Cardiac muscle cell (in vitro differentiated cells and primary cell): ENCODE measurements at places on chromosomes 2 and 18.

GRCh38 chr2:125886153-125886552, 769.8 kb upstream of the GYPC start:
- no peaks in the 10 kb centered on the region for H3K36me3 ChIP-seq
- H3K27ac ChIP-seq: no peak overlapping the region
- no peak overlapping the region for H3K4me3 ChIP-seq
- H3K4me1 ChIP-seq: no peaks in the 10 kb centered on the region
- H3K27me3 ChIP-seq: no peaks in the 10 kb centered on the region

DNA sequence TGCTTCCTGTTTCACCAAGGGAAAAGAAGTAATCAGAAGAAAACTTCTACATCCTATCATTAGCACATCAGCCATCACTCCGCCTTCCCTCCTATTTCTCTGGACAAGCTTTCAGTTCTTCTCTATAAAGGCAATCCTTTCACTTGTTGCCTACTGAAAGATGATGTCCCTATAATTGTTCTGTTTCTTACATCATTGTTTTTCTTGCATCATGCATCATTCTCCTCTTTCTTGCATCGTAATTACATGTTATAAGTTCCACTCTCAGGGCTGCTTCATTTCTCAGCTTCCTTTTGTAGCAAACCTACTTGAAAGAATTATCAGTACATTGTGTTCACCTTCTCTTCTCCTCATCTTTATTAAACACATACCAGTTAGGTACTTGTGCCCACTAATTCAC, 7.2 kb downstream of the SLC30A6 start:
- no peaks in the 10 kb centered on the region for H3K4me1 ChIP-seq
- H3K4me3 ChIP-seq: no peak overlapping the region
- no peak overlapping the region for H3K27ac ChIP-seq
- no peaks in the 10 kb centered on the region for H3K27me3 ChIP-seq

- H3K27ac ChIP-seq: no peak overlapping the region
- DNase-seq: no peak
- H3K4me1 ChIP-seq: peaks cover 4% of the 10 kb centered on the region
Observed at GRCh38 chr18:73482901-73483300, 615.1 kb upstream of the NETO1 start.

GRCh38 chr18:34880882-34881834, 160.1 kb upstream of the MAPRE2 start:
- no peaks in the 10 kb centered on the region for H3K36me3 ChIP-seq
- no peak for DNase-seq
- H3K4me3 ChIP-seq: no peak overlapping the region
- no peak overlapping the region for H3K27ac ChIP-seq
- no peaks in the 10 kb centered on the region for H3K4me1 ChIP-seq

DNA sequence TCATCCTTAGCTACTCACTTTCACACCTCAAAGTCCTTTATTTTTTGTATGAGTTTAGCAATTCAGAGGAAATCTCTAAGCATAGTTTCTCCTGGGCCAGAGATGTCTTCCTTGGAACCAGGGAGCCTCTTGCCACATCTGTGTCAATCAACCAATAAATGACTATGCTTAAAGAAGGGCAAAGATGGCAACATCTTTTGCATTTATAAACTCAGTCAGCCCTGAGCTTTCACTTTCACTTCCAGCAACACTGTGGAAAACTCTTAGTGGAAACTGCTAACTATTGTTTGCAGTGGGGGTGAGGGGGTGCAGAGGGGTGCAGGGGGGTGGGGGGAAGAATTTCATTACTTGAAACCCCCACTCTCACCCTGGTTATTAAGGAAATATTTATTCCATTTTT, 3.4 kb downstream of the ACVR1C start:
- H3K27me3 ChIP-seq: peaks cover 50% of the 10 kb centered on the region
- H3K4me1 ChIP-seq: no peaks in the 10 kb centered on the region
- H3K4me3 ChIP-seq: no peak overlapping the region
- H3K36me3 ChIP-seq: no peaks in the 10 kb centered on the region

GRCh38 chr2:188663301-188663700, 310.9 kb upstream of the COL3A1 start:
- H3K4me3 ChIP-seq: no peak overlapping the region
- no peaks in the 10 kb centered on the region for H3K27me3 ChIP-seq
- no peaks in the 10 kb centered on the region for H3K4me1 ChIP-seq

DNA sequence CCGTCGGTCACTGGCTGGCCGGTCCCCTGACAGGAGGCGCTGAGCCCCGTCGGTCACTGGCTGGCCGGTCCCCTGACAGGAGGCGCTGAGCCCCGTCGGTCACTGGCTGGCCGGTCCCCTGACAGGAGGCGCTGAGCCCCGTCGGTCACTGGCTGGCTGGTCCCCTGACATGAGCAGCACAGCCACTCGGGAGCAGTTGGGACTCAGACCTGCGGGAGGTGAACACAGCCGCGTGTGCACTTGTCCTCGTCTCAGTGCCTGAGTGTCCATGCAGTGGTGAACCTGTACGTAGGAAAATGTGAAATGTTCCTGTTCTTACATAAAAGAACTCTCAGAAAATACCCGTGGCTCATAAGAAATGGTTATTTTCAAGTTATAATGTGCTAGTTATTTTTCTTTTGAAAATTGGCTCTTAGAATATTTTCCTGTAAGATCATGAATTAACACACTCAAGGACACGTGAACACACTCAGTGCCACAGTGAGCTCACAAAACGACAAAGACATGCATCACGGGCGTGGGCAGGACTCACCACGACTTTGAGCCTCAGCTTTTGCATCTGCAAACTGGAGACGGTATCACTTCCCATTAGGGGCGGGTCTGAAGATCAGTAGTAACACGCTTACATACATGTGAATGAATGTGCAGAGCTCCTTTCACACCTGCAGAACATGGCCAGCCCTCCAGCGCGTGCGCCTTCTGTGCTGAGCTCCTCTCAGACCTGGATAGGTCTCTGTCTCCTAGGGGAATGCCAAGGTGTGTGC, 21.1 kb upstream of the NFATC1 start:
- H3K4me1 ChIP-seq: no peaks in the 10 kb centered on the region
- H3K27ac ChIP-seq: no peak overlapping the region
- H3K36me3 ChIP-seq: peaks cover 3% of the 10 kb centered on the region
- DNase-seq: no peak
- H3K4me3 ChIP-seq: no peak overlapping the region

GRCh38 chr2:39419282-39420223, 17.5 kb downstream of the MAP4K3 start:
- no peak overlapping the region for H3K27ac ChIP-seq
- H3K4me3 ChIP-seq: no peak overlapping the region
- no peaks in the 10 kb centered on the region for H3K27me3 ChIP-seq
- peak; percentile 11 for DNase-seq
- H3K36me3 ChIP-seq: no peaks in the 10 kb centered on the region

GRCh38 chr18:23238152-23238531, 102.9 kb downstream of the CABLES1 start:
- no peak overlapping the region for H3K27ac ChIP-seq
- no peaks in the 10 kb centered on the region for H3K4me1 ChIP-seq
- H3K36me3 ChIP-seq: no peaks in the 10 kb centered on the region

- no peak overlapping the region for H3K27ac ChIP-seq
- no peak overlapping the region for H3K4me3 ChIP-seq
- no peaks in the 10 kb centered on the region for H3K36me3 ChIP-seq
- DNase-seq: no peak
- H3K27me3 ChIP-seq: no peaks in the 10 kb centered on the region
Observed at GRCh38 chr18:35095983-35096676, 54.9 kb downstream of the MAPRE2 start.

GRCh38 chr18:43870626-43871025, 593.3 kb upstream of the SYT4 start:
- H3K27ac ChIP-seq: no peak overlapping the region
- no peaks in the 10 kb centered on the region for H3K27me3 ChIP-seq
- H3K36me3 ChIP-seq: no peaks in the 10 kb centered on the region
- no peak overlapping the region for H3K4me3 ChIP-seq
- H3K4me1 ChIP-seq: peaks cover 6% of the 10 kb centered on the region
- no peak for DNase-seq

DNA sequence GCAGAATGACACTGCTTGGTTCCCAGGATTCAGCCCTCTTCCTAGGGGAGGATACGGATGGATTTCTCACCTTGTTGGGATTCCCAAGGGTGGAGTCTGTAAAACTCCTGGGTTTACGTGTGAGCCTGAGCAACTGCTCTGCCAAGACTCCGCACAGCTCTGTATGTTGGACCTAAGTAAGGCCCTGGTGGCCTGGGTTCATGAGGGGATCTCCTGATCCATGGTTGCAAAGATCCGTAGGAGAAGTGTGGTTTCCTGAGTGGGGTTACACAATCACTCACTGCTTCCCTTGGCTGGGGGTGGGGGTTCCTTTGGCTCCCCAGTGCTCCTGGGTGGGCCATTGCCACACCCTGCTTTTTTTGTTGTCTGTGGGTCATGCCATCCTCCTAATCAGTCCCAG, 37.7 kb downstream of the ANKRD12 start:
- no peaks in the 10 kb centered on the region for H3K36me3 ChIP-seq
- DNase-seq: no peak
- H3K4me3 ChIP-seq: no peak overlapping the region
- no peak overlapping the region for H3K27ac ChIP-seq
- H3K27me3 ChIP-seq: no peaks in the 10 kb centered on the region
- H3K4me1 ChIP-seq: no peaks in the 10 kb centered on the region

DNA sequence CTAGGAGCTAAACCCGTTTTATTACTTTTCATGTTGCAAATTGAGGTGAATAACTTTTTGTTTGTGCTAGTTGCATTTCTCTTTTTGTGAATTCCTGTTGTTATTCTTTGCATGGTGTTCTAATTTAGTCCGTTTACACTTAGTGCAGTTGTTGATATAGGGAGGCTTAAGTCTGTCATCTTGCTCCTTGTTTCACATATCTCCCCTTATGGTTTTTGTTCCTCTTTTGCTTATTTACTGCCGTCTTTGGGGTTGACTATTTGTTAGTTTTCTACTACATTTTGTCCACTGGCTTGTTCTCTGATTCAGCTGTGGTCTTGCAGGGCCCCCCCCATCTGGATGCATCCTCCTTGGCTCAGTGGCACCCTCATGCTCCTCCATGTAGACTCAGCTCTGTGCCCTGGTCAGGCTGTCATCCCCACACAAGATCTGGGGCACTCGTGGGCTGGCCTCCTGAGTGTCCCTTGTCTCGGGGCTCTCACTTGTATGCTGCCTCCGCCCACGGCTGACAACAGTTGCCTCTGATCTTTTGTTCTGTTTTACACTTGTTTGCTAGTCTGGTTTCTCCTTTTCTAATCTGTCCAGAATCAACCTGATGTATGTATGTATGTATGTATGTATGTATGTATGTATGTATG, 42.9 kb upstream of the ASB1 start:
- DNase-seq: no peak
- no peaks in the 10 kb centered on the region for H3K36me3 ChIP-seq
- H3K4me3 ChIP-seq: no peak overlapping the region
- no peaks in the 10 kb centered on the region for H3K27me3 ChIP-seq
- H3K4me1 ChIP-seq: no peaks in the 10 kb centered on the region

DNA sequence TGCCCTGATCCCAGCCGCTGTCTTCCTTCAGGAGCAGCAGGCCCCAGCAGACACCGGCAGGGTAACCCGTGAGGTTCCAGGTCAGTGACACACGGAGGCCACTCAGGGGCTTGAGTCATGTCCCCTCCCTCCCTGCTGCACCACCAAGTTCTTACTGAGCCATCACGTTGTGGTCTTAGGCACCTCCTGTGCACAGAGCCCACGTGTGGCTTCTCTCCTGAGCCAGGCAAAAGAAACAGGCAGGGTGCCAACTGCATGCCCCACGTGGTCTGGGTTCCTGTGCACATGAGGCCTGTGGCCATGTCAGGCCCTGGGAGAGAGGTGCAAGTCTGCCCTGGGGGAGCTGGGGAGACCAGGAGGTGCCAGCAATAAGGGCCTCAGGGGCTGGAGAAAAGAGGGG, 264.8 kb downstream of the KLHL29 start:
- no peaks in the 10 kb centered on the region for H3K4me1 ChIP-seq
- no peaks in the 10 kb centered on the region for H3K27me3 ChIP-seq
- H3K27ac ChIP-seq: no peak overlapping the region

GRCh38 chr2:213679894-213680293, 395.6 kb downstream of the SPAG16 start:
- no peak overlapping the region for H3K4me3 ChIP-seq
- H3K4me1 ChIP-seq: no peaks in the 10 kb centered on the region
- no peak for DNase-seq

GRCh38 chr2:213015387-213016165, 135.8 kb downstream of the IKZF2 start:
- H3K4me1 ChIP-seq: no peaks in the 10 kb centered on the region
- no peak for DNase-seq
- no peaks in the 10 kb centered on the region for H3K36me3 ChIP-seq
- no peak overlapping the region for H3K27ac ChIP-seq

GRCh38 chr2:43058726-43059110, 167.7 kb downstream of the ZFP36L2 start:
- no peak for DNase-seq
- H3K36me3 ChIP-seq: no peaks in the 10 kb centered on the region
- H3K4me3 ChIP-seq: no peak overlapping the region

- H3K4me3 ChIP-seq: no peak overlapping the region
- H3K27ac ChIP-seq: no peak overlapping the region
- no peaks in the 10 kb centered on the region for H3K27me3 ChIP-seq
- peaks cover 15% of the 10 kb centered on the region for H3K4me1 ChIP-seq
- DNase-seq: no peak
Observed at GRCh38 chr2:10795508-10796046, 17.0 kb downstream of the PDIA6 start.

DNA sequence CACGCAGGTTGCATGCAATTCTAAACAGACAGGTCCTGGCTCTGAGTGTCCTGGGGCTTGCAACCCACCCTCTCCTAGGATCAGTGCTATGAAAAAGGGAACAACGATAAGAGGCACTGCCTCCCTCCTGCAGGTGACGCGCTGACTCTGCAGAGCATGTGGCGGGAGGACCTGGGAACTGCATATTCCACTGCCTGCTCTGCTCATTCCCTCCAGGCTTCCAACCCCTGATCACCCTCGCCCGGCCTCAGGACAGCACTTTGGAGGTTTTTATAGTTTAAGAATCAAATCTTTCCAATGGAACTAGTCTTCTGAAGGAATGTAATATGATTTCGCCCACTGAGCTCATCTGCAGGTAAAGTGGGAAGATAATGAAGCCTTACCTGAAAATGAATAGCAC, 8.5 kb downstream of the CHST10 start:
- peaks cover 8% of the 10 kb centered on the region for H3K36me3 ChIP-seq
- H3K27ac ChIP-seq: no peak overlapping the region
- no peak for DNase-seq
- H3K4me3 ChIP-seq: no peak overlapping the region

GRCh38 chr2:27887830-27888229, 2.4 kb downstream of the RBKS start:
- peaks cover 8% of the 10 kb centered on the region for H3K4me1 ChIP-seq
- H3K36me3 ChIP-seq: no peaks in the 10 kb centered on the region
- no peak overlapping the region for H3K27ac ChIP-seq
- no peak for DNase-seq
- no peaks in the 10 kb centered on the region for H3K27me3 ChIP-seq
- no peak overlapping the region for H3K4me3 ChIP-seq

- H3K4me1 ChIP-seq: no peaks in the 10 kb centered on the region
- no peaks in the 10 kb centered on the region for H3K36me3 ChIP-seq
- no peak overlapping the region for H3K27ac ChIP-seq
Observed at GRCh38 chr18:23933407-23933806, 81.1 kb upstream of the TTC39C start.
